Esophagus squamous epithelium (tissue), 5 donors: ENCODE measurements at places on chromosomes 2 and 18.

- DNase-seq = no peak
These were observed 335.9 kb upstream of the NT5C1B start for GRCh38 chr2:18925296-18925695.

- no peak for DNase-seq
These were observed 5.0 kb downstream of the SP9 start for GRCh38 chr2:174339561-174340399.

DNA sequence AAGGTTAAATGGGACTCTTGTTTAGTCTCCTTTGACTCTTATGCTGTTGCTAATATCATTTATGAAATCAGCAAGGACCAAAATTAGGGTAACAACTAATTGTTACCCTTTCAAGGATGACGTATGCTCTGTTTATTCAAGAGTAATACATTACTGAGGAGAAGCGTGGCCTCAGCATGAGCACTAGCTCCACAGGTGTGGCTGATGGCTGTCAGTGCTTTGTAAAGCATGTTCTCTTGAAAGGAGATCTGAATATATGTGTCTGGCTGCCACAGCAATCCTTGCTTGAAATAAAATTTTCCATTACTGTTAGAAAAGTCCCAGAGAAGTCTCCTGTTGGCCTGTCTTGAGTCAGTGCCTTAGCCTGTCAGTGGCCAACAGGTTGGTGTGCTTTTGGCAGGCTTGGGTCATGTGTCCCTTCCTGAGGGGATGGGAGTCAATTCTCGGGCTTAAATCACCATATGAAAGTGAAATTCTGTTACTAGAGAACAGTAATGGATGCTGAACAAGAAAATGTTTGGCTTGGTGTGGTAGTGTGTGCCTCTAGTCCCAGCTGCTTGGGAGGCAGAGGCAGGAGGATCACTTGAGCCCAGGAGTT lies 32.7 kb downstream of the ABI2 start:
- DNase-seq = no peak

GRCh38 chr2:74515981-74516633 lies 1.9 kb downstream of the TLX2 start:
- no peak for DNase-seq

- DNase-seq = no peak
These were observed 13.2 kb upstream of the SS18 start for GRCh38 chr18:26103579-26103978.

DNA sequence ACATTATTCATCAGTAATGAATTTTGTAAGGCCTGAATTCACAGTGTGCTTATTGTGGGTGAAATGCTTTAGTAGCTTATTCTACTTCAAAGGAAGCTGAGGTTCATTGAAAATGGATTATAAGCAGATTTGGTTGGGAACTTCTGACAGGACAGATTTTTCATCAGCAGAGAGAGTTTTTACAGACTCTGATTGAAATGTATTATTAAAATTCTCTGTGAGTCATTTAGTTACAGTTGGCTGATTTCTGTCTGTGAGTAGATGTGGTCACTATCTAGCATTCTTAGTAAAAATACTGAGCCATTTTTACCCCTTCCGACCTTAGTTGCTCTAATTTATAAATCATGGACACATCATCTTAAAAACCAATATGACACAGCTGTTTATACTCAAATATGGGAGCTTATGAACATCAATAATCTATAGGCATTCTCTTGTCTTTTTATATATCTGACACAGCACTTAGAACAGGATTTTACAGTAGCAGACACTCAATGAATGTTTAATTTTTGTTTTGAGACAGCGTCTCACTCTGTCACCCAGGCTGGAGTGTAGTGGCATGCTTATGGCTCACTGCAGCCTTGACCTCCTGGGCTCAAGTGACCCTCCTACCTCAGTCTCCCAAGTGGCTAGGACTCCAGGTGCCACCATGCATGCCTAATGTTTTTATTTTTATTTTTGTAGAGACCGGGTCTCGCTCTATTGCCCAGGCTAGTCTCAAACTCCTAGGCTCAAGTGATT lies 239.6 kb downstream of the BABAM2 start:
- DNase-seq = no peak

DNA sequence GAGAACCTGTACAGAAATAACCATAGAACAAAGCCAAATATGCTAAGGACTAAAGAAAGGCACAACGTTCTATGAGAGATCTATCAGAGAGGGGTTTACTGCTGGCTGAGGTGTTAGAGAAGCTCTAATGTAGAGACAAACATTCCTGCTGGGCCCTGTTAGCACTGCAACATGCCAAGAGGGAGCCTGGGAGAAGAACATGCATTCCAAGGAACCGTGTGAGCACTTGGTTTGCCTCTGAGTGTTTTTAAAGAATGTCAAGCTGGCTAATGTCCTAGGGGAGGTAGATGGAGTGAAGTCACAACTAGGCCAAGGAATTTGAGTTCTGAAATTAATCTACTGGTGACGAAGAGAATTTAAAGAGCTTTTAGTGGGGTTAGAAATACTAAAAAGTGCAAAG lies 384.3 kb upstream of the LYPD1 start:
- DNase-seq = no peak

GRCh38 chr2:225072444-225072843 lies 30.2 kb upstream of the DOCK10 start:
- DNase-seq = no peak

DNA sequence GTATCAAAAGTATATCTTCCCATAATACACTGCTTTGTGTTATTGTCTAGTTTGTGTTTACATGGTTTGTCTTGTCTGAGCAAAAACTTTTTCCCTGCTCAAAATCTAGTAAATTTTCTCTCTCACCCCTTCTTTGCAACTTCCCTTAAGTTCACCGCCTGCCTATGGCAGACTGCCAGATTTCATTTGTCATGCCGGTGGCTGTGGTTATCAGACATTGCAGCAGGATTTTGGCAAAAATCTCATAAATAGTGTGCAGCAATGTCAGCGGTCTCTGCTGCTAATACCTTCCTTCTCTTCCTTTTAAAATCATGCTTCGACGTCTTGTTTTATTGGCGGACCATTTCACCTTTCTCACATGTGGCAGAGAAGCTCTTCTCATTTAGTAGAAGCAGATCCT lies 45.6 kb upstream of the TMEM178A start:
- DNase-seq = no peak

DNA sequence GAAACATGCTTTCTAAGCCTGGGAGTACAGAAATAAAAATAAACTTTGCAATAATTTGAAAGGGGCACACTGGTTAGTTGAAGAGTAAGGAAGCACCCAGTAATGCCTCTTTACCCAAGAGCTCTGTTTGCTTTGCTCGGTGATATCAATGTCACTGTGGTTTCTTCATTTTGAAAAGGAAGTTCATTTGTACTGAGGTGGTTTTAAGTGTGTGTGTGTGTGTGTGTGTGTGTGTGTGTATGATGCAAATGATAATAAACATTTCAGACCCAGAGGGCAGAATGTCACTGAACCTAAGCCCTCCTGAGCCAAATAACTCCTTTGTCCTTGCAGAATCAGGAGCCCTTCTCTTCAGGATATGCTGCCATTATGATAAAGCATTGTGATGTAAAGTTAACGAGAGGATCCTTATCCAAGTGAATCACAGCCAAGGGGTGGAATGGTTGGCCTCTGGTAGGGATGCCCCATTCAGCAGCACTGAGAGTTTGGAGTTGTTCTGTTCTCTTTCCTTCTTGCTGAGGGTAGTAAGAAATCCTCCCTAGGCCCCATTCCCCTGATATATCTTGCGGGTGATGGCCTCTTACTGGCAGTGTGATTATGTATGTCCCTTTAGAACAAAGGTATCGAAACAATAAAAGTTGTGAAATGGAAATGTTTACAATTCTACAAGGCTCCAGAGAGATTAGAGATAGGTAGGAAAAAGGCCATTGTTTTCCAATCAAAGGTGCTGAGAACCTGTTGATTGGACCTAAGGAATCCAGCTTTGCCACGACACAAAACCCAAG lies 7.6 kb downstream of the ITGA6 start:
- DNase-seq = no peak

GRCh38 chr2:28764909-28765711 lies 13.5 kb downstream of the PPP1CB start:
- no peak for DNase-seq

DNA sequence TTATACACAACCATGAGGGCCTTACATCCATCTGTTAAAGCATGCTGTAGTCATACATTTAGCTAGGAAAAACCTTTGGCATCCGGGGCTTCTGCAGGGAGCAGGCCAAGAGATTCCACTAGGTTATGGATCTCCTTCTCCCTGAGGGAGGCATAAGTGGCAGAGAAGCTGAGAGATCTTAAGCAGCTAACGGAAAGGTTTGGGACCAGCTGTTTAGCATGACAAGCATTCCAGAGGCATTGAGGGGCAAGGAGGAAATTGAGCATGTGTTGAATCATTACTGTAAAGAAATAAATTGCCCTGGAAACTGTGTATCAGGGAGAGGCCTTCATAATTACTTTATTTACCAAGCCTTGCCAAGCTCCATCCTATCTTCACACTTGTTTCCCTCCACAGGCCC lies 643.1 kb downstream of the CNTNAP5 start:
- no peak for DNase-seq

- DNase-seq = no peak
These were observed 12.7 kb downstream of the THOC1 start for GRCh38 chr18:255171-255570.

DNA sequence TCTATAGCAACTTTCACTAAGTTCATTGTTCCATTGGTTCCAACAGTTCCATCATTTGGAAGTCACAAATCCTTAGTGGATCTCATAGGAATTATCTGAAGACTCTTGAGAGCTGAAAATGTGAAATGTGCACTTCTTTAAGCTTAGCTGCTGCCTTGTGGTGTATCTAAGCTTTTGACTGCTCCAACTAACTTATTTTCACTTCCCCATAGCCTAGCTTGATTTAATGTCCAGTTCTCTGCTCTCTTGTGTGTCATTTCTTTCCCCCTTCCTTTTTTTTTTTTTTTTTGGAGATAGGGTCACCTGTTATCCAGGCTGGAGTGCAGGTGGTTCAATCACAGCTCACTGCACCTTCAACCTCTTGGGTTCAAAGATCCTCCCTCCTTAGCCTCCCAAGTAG lies 34.9 kb upstream of the CD302 start:
- DNase-seq = no peak

GRCh38 chr2:222272446-222273015 lies 26.3 kb downstream of the PAX3 start:
- no peak for DNase-seq

DNA sequence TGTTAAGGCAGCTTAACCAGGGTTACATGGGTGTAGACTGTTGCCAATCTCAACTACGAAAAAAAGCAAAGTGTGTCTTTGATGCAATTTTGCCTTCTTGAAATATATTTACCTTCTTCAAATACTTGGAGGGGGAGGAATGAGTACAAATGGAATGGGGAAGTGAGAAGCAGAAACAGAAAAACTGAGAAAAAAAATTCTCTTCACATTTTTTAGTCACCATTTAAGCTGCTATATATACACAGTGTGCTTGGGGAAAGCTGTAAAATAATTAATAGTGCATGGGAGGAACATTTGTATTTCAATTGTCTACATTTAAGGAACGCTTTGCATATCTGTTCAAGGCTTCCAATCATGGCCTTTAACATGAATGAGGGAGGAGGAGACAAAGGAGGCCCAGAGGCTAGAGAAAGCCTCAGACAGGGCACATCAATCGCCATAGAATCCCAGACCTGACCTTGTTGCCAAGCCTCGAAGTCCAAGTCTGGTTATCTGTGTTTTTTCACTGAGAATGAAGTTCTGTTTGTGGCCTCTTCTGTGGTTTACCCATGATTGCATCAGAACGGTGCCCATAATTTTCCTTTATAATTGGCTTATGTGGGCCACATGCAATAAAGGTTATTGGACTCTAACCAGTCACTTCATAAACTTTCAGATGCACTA lies 158.6 kb downstream of the PIK3C3 start:
- no peak for DNase-seq

DNA sequence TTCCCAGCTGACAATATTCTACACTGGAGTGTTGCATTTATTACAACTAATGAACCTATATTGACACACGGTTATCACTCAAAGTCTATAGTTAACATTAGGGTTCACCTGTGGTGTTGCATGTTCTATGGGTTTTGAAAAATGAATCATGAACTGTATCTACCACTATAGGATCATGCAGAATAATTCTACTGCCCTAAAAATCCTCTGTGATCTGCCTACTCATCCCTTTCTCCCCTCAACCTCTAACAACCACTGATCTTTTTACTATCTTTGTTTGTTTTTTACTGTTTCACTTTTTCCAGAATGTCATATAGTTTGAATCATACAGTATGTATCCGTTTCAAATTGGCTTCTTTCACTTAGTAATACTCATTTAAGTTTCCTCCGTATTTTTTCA lies 47.6 kb upstream of the TCF7L1 start:
- no peak for DNase-seq

DNA sequence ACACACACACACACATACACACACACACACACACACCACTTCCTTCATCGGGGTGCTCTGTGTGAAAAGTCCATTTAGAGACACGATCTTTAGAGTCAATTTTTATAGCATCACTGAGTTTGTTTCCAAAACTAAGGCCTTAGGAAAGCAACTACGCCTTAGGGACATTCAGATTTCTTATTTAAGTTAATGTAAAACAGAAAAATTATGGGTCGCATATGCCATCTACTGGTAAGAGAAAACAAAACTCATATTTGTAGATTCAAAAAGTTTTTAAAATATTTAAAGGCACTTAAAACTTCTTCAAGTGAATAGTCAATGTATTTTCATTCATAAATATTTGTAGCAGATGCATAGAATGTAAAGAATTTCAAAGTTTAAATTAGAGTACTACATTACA lies 166.2 kb downstream of the ATAD2B start:
- DNase-seq = no peak

- no peak for DNase-seq
These were observed 69.3 kb downstream of the HDAC4 start for GRCh38 chr2:239331560-239331959.

DNA sequence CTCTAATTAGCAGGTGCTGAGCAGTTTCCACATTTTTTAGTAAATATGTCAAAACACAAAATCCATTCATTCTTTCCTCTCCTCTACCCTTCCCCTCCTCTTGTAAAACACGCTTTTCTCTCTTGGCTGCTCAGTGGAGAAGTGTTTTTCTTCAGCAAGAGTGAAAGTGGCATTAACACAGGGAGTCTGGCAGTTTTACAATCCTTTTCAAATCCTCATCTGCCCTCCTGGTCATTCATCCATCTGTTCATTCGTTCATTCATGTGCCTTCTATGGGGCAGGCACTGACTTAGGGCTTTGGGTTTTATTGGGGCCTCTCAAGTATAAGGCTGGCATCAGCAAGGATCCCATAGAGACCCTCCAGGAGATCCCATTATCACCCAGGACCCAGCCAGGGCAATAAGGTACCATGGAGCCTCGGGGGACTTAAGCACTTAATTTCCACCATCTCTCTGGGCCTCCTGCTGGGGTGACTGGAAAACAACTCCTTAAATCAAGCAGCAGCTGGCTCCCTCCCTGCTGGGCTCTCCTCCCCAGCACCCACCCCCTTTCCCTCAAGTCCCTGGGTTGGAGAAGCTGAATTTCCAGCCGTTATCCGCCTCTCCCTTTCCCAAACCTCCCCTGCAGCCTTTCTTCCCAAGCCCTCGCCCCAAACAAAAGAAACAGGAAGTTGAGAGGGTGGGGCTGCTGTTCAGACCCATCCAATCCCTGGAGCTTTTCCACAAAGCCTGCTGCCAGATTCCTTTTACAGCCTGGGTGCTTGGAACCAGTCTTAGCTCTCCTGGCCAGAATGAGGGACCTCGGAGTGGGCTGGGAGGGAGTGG lies 32.6 kb downstream of the MARCHF4 start:
- DNase-seq = no peak
